ENCODE measurements at places on chromosomes 2 and 18.

- DNase-seq: no peak
Measured at GRCh38 chr2:32960647-32961403, 14.1 kb downstream of the LTBP1 start.

DNA sequence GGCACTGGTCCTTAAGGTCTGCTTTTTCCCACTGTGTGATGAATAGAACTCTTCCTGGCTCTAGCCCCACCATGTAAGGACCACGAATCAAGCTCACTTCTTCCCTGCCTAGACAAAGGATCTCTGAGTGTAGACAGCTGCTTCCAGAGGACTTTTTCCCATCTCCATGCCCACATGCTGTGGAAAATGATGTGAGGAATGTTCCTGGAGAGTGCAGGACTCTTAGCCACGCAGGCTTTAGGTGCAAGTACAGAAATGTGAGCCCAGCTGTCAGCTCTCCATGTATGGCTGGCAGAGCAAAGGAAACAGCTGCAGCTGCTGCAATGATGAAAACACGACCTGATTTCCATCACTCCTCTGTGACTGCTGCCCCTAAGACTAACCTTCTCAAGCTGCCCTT is 35.5 kb downstream of the NXPH2 start:
- no peak for DNase-seq

DNA sequence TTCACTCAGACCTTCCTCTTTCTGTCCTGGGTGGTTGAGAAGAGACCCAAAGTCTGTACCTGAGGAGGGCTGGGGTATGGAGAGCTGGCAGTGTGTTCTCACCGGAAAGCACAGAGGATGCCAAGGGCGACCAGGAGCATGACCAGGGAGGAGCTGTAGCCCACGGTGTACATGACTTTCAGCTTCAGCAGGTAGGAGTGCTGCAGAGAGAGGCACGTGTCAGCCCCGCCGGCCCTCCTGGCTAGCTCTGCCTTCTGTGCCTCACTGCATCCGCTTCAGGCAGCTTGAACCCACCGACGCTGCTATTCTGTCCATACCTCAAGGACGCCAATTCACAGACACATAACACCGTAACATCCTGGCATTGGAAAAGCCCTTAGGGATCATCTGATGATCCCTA is 34.0 kb downstream of the TMEM37 start:
- no peak for DNase-seq

GRCh38 chr18:43876748-43877147 is 599.5 kb upstream of the SYT4 start:
- DNase-seq: no peak

DNA sequence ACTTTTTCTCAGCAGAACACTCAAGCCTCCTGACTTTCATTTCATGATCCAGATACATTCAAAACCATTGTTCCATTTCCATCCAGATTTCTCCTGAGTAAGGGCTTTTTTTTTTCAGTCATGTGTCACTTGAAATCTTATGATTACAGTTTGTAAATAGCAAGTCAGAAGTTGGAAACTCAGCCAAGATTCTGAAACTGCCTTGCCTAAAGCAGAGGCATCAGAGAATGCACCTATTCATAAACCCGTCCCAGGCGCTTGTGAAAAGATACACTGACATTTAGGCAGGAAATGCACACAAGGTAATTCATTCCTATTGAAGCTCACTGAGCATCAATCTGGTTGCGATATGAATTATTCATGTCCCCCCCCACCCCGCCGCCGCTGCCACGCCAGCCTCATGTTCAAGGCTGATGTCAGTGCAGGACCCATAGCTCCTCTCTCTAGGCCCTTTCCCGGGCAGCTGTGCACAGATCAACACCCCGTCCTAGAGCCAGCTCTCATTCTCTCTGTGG is 30.4 kb upstream of the MGAT4A start:
- DNase-seq: no peak

- DNase-seq: peak; percentile 88
Measured at GRCh38 chr18:58536534-58537271, 92.2 kb downstream of the ALPK2 start.

- DNase-seq: no peak
Measured at GRCh38 chr2:136215908-136216472, 98.0 kb upstream of the CXCR4 start.

DNA sequence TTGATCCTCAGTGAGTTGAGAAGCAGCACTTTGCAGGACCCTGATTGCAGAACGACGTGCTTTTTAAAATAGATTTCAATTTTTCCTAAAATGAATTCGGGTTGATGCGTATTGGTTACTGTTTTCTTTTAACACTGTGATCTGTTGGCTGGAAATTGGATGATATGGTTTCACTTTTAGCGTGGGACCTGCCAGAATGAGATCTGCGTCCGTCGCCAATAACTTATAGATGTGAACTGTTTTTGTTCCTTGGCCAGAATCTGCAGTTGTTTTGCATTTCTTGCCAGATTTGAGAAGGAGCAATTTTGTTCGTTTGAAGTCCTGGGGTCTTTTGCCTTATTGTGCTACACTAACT is 703 bp downstream of the UGGT1 start:
- peak; percentile 64 for DNase-seq

GRCh38 chr2:17122887-17123501 is 395.2 kb downstream of the RAD51AP2 start:
- DNase-seq: no peak
